ENCODE measurements at places on chromosomes 12 and 14.

DNA sequence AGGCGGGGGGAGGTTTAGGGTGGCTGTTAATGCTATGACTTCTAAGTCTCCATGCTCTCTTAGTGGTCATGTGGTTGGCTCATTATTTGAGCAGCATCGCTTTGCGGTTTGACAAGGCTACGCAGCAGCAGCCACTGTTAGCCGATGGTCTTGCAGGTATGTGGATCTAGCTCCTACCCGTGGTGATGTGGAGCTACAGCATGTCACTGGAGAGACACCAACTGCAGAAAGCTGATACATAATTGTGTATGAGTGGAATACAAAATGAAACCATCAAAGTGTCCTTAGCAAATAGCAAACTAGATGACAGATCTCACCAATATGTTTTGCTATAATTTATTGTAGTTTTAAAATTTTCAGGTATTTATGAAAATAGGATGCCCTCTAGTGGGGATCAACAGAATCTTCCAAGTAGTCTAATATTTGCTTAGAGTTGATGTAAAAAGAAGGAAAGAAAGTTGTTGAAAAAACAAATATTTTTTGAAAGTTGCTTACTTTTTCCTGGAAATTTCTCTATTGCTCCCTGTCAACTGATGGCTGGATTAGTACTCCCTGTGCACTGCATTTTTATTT is 94.9 kb downstream of the NAV3 start:
- DNase-seq = peak; percentile 0

- no peak for DNase-seq
These were observed 178.6 kb upstream of the EEA1 start for GRCh38 chr12:93107514-93108312.

GRCh38 chr14:56160088-56160487 is 41.9 kb downstream of the PELI2 start:
- no peak for DNase-seq

DNA sequence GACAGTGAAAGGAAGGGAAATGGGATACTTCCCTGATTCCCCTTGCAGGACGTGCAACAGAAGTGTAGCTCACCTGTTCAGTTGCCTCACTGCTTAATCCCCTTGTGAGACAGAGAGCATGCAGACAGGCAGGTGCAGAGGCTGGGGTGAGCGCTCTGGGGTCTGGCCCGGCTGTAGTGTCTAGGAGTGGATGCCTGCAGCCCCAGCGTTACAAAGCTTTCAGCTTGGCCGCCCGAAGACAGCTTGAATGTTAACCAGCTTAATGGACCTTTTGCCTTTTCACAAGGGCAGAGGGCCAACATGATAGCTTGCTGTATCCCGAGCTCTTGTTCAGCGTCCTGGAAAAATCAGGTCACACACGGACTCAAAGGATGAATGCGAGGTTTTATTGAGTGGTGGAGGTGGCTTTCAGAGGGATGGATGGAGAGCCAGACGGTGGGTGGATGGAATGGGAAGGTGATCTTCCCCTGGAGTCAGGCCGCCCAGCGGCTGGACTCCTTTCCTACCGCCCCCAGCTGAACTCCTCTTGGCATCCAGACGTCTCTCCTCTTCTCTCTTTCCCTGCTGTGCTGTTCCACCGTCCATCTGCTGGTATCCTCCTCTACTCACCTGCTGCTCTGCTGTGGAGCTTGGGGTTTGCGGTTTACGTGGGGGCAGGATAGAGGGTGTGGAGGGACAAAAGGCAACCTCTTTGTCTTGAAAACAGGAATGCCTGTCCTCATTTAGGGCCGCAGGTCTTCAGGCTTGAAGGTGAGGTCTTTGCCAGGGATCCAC is 86.2 kb upstream of the RESF1 start:
- DNase-seq = no peak

DNA sequence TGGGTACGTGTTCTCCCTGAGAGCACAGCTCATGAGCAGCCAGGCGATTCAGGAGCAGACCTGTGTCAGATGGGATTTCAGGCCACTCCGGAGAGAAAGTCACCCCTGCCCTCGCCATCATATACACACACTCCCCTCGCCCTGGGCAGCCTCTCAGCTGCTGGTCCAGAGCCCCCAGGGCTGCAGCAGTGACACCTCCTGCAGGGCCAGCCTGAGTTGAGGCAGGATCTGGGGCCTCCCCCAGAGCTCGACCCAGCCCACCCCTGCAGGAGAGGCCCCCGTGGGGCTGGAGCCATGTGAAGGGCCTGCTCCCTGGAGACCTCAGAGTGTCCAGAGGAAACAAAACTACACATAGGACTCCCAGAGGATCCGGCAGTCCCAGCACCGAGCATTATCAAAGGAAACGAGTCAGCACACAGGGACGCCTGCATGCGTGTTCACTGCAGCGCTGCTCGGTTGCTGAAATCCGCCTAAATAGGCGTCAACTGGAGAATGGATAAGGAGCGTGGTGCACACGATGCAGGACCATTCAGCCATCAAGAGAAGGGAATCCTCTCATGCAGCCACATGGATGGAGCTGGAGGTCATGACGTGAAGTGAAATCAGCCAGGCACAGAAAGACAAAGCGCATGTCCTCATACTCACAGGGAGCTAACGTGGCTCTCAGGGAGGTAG is 104.0 kb downstream of the TNFAIP2 start:
- no peak for DNase-seq

DNA sequence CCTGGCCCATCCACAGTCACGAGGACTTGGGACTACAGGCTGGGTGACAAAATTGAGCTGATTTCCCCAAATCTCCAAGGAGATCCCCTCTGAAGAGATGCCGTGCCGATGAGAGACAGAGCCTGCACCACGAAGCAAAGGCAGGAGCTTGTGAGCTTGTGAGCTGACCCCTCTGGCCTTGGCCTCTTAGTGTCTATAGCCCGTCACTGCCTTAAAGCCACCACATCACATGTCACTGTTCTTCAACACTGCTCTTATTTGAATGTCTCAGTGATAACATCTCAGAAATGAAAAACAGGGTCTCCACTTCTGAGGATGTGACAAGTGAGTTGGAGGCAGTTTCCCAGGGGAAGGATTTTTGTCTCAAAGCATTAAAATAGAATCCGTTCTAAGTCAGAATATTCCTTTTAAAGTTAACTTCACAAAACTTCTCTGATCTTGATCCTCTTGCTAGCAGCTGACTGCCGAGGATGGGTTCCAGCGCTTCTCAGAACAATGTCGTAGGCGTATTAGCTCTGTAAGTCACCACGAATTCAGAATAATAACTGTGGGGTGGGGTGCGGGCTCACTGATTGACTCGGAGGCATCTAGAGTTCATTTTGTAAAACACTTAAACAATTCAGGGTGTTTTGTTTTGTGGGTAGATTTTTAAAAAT is 37.5 kb downstream of the CHST11 start:
- peak; percentile 70 for DNase-seq

- no peak for DNase-seq
These were observed 43.5 kb downstream of the SYNE2 start for GRCh38 chr14:63896278-63896720.

GRCh38 chr12:81859521-81859920 is 100.4 kb upstream of the PPFIA2 start:
- no peak for DNase-seq

GRCh38 chr14:34302654-34303053 is 159.4 kb downstream of the SPTSSA start:
- no peak for DNase-seq

DNA sequence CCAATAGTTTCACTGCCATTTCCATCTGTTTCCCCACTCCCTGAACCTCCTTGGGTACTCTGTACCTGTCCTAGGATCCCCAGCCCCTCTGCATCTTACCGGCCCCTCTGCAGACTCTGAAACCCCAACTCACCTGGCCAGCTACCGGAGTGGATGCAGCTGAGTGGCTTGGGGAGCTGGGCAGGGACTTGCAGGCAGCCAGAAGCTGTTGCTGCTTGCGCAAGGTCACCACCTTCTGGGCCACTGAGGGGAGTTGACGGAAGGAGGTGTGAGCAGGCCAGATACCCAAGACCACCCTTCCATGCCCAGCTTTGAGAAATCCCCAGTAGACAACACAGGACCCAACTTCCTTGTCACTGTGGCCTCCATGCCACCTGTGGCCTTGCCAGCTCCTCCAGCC is 6.3 kb downstream of the AGAP2 start:
- no peak for DNase-seq

Data from stimulated activated CD8-positive, alpha-beta memory T cell treated with anti-CD3 and anti-CD28 coated beads, Interleukin-15, amount 100 ng/mL, for 48 hours (primary cell).